ENCODE measurements at places on chromosomes 5 and 9. TPM values are rescaled to one million over a fixed set of nuclear protein-coding genes. Genes with fewer than 3 reads are reported as not detected.

SLC22A4 gene
- 2.4 TPM for total RNA-seq

CARTPT gene
- not detected for total RNA-seq

GRCh38 chr5:95048628-95049027 lies 236.3 kb downstream of the MCTP1 start:
- DNase-seq: no peak

DNA sequence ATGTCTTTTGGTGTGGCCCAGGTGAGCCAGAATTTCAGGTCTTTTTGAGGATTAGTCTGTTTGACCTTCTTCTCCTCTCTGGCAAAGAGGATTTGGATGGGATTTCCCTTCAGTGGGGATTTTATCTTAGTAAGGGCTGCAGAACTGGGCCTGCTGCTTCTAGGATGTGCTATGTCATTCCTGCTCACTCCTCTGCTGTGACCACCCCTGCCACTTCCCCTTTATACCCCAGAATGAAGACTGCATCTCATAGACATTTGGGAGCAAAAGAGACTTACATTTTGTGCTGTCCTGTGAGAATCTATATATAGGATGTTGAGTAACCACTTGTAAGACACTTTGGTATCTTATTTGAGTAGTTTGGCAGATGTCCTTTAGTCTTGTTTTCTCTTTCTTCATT lies 76.2 kb downstream of the ARHGAP26 start:
- DNase-seq: no peak

SAP30L gene
- 22.2 TPM for total RNA-seq
